ENCODE measurements at places on chromosomes 6 and 20.

DNA sequence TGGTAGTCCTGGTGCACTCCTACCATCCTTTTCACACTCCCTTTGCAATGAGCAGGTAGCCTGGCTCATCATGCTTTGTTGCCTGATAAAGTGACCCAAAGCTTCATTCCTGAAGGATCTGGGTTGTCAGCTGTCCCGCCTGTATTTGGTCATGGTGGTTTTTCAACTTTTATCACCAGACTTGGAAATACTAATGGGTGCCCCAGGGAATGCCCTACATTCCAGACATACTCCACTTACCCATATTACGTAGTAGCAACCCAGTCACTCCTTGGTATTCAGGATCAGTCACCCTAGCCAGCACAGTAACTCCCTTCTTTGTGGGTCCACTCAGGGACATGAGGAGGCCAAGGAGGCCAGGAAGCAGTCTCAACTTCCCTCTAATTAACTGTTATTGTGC is 199.2 kb downstream of the MAFB start:
- DNase-seq = peak; percentile 30

- DNase-seq = no peak
Measured at GRCh38 chr6:141028791-141029280, 1103.9 kb upstream of the GJE1 start.

DNA sequence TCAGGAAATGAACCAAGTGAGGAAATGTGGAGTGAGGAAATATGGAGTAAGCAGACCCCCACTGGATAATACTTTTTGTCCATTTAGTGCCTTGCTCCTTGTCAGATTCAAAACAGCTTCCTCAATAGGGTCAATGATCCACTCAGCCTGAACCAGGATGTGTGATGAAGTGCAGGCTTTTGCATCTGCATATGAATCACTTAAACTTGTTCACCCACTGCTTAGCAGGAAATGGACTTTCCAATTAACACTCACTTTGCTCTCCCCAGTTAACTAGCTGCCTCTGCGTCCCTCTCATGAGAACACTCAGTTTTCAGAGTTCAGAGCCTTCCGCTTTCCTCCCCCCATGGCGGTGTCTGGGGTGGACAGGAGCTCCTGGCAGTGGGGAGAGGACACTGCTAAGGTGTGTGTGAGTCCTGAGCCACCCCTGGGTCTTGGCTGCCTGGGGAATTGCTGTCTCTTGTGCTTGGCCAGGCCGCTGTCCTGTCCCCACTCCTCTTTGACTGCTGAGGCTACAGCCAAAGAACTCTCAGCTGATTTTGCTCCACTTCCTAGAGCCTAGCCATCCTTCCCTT is 621.8 kb downstream of the CDH26 start:
- DNase-seq = no peak

DNA sequence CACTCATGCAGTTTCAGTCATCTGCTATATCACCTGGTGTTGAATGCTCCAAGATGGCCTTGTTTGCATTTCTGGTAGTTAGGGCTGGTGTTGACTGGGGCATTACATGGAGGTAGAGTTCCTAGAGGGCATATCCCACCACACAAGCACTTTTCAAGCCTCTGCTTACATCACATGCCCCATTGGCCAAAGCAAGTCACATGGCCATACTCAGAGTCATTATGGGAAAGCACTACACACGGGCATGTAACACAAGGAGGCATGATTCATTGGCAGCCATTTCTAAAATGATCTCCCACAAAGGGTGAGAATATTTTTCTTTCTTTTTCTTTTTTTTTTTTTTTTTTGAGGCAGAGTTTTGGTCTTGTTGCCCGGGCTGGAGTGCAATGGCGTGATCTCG is 73.2 kb downstream of the TRMT6 start:
- DNase-seq = no peak

DNA sequence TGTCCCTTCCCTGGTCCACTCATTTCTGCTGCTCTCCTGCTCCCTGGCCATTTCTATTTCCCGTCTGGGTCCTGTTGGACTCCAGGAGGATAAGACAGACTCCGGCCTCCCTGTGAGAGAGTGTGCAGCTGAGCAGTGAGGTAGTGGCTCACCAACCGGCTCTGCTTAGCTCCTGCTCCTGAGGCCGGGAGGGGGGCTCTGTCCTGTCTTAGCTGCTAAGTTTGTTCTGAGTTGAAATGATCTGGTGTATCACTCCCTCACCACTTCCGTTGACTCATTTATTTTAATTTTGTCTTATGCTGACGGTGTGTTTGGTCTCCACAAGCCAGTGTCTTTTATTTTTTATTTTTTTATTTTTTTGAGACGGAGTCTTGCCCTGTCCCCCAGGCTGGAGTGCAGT is 148.5 kb upstream of the PDE10A start:
- DNase-seq = no peak

Measured in fibroblast of the aortic adventitia (primary cell).